Central memory CD4-positive, alpha-beta T cell (primary cell): ENCODE measurements at places on chromosomes 7 and 10.

- DNase-seq, result no peak
Measured at GRCh38 chr7:101379302-101379701, 16.6 kb downstream of the COL26A1 start.

DNA sequence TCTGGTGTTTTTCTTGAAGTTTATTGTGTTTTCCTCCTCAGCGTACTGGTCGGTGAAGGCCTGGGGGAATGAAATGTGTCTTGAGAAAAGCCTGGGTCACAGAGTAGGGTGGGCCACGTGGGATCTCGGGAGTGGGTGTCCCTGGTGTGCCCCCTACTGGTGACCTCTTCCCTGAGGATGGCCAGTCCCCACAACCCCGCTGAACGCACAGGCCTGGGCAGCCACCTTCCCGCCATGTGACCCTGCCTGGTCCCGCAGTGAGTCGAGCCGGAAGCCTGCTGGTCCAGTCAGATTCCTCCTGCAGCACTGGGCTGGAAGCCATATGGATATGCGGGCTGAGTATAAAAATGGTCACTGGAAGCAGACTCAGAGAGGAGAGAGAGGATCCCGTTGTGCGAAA is 52.9 kb upstream of the GNA12 start:
- no peak for DNase-seq

DNA sequence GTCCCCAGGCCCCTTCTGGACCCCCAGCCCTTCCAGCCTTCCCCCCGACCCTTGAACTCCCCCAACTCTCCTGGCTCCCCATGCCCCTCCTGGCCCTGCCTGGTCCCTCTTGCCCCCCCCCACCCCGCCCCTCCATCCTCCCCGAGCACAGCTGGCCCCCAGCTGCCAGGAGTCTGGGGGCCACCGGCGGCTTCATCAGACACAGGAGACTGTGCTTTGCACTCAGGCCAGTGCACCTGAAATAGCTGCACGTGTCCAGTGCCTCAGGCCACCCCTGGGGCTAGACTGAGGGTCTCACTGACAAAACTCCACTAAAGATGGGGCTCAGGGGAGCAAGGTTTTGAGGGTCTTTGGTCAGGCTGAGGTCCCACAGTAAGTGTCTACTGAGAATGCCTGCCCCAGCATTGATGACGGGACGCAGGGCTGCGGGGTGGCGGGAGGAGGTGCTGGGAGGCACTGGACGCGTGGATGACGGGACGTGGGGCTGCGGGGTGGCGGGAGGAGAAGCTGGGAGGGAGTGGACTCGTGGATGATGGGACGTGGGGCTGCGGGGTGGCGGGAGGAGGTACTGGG is 6.5 kb downstream of the FOXL3 start:
- DNase-seq, result no peak

GRCh38 chr7:24871770-24872169 is 108.2 kb downstream of the OSBPL3 start:
- DNase-seq, result no peak

DNA sequence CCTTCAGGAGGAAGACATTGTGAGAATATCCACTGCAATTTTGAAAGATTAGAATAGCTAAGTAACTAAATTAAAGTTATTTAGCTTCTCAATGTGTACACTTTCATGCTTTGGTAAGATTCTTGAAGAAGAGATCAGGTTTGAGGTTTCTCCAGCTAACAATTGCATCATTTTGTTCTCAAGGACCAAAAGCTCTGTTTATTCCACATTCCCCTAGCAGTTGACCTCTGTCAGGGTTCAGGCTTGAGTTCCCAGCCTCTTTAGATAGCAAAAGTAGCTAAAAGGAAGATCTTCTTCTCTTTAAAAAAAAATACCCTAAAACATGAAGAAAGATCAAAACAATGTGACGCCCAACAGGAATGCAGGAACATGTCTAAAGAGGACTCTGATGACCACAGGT is 179.4 kb upstream of the IGFBP3 start:
- no peak for DNase-seq

- DNase-seq, result no peak
Measured at GRCh38 chr10:113436851-113437250, 116.0 kb upstream of the HABP2 start.

DNA sequence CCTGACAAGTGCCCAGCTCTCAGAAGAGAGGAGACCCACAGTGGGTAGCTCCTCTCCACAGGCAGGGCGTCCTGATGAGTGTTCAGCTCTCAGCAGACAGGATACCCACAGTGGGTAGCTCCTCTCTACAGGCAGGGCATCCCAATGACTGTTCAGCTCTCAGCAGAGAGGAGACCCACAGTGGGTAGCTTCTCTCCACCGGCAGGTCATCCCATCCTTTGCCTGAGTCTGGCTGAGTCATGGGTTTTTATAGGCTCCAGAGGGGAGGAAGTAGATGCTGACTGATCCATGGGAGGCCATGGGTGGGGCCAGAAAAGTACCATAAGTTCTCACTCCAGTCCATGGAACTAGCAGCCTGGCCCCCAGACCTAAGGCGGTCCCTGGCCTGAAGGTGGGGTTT is 18.5 kb downstream of the CFAP70 start:
- DNase-seq, result no peak

- no peak for DNase-seq
Measured at GRCh38 chr7:43072530-43072929, 39.9 kb upstream of the HECW1 start.

DNA sequence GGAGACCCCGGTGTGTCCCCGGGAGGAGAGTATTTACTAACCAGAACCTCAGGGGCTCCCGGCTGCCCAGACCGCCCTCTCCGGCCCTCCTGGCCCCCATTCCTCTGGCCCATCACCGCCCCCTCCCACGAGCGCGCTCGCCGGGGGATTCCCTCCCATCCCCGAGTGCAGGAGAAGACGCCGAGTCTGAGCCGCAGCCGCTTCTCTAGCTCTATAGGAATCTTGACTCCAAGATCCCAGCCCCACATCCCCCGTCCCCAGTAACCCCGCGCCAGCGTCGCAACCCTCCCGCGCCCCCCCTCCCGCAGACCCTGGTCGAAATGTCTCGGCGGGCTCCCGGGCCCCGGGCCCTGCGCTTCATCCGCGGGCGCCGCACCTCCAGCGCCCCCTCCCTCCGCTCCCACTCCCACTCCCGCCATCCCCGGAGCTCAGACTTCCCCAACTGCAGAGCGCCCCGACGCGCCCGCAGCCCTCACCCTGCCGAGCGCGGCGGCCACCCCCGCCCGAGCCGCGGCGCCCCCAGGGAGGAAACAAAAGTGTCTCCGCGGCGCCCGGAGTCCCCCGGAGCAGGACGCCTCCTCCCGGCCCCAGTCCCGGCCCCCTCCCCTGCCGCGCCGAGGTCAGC is 541 bp downstream of the ELMO1 start:
- DNase-seq, result peak; percentile 33

- no peak for DNase-seq
Measured at GRCh38 chr10:62669341-62669740, 135.2 kb upstream of the ADO start.

- no peak for DNase-seq
Measured at GRCh38 chr10:15879663-15880062, 19.4 kb upstream of the MINDY3 start.

GRCh38 chr10:5305374-5305773 is 59.4 kb upstream of the UCN3 start:
- no peak for DNase-seq

- DNase-seq, result no peak
Measured at GRCh38 chr10:44102726-44103255, 282.1 kb downstream of the CXCL12 start.

- DNase-seq, result no peak
Measured at GRCh38 chr7:46157404-46157803, 236.3 kb upstream of the IGFBP3 start.

GRCh38 chr10:48762064-48763042 is 77.7 kb downstream of the WDFY4 start:
- no peak for DNase-seq

GRCh38 chr7:19715499-19715898 is 6.7 kb upstream of the POLR1F start:
- DNase-seq, result no peak

DNA sequence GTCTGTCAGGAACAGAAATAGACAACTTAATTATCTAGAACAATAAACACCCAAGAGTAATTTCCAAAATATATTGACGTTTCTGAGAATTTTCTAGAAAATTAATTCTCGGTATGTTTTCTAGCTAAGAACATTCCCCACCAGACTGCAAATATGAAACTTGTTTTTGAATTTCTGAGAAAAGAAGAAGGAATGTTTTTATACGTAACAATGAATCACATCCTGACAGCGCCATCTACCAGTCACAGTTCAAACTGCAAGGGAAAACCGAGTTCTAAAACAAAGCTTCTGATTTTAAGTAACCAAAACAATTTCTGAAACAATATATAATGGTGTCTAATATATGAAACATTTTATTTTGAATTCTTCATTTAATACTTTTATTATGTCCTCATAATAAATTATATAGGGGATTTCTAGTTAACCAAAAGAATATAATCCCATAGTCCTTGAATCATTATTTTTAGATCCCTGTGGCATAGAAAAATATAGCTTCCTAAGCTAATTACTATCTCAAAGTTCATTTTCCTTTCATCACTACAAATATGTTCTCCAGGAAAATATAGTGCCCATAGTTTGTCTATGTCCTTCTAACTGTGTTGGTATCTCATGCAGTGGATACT is 34.5 kb upstream of the MEOX2 start:
- DNase-seq, result no peak

DNA sequence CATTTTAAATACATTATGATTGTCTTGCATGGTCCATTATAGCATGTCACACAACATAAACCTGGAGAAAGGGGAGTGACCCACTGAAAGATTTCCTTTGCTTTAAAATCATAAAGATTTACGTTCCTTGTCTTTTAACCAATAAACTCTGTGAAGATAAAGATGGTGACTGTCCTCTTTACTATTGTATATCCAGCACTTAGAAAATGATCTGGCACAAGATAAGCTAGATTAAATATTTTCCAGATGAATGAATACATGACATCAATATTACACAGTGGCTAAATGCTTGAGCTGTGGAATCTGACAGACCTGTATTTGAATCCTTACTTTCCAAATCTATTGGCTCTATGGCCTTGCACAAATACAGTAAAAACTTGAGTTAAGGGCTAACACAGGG is 938.4 kb downstream of the SORCS1 start:
- DNase-seq, result no peak

GRCh38 chr10:132537684-132538001 is at the start of gene INPP5A:
Gene INPP5A, plus strand, starts transcription at chr10:132537787. Its CDS starts 310 bp downstream, at chr10:132538097.
- no peak for DNase-seq

DNA sequence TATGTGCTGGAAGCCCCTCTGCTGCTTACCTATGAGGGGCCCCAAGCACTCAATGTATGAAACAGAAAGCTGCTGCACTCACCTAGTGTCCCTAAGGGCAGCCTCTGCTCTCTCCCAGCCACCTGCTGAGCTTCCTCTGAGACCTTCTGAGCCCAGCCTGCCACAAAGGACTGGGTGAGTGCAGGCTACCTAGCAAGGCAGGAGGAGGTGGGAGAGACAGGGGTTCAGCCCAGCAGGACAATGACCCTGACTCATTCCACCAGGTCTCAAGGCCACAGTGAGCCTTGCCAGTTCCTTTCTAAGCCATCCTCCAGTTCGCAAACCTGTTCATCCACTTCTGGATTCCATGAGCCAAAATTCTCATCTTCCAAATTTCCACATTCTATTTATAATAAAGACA is 16.3 kb downstream of the VOPP1 start:
- DNase-seq, result no peak

- DNase-seq, result no peak
Measured at GRCh38 chr7:106639476-106640334, 21.3 kb downstream of the CCDC71L start.

- peak; percentile 58 for DNase-seq
Measured at GRCh38 chr10:97072851-97073665, 112.7 kb downstream of the SLIT1 start.

DNA sequence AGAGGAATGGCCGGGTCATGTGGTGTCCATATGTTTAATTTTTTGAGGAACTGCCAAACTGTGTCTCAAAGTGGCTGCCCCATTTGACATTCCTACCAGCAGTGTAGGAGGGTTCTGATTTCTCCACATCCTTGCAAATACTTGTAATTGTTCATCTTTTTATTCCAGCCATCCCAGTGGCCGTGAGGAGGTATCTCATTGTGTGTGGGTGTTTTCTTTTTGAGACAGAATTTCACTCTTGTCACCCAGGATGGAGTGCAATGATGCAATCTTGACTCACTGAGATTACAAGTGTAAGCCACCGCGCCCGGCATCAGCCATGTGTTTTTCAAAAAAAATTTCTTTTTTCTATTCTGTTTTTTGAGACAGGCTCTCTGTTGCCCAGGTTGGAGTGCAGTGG is 38.7 kb upstream of the DLG5 start:
- DNase-seq, result no peak

GRCh38 chr7:103113164-103113563 is 35.7 kb downstream of the NAPEPLD start:
- no peak for DNase-seq

- no peak for DNase-seq
Measured at GRCh38 chr7:41578700-41579099, 124.2 kb downstream of the INHBA start.

DNA sequence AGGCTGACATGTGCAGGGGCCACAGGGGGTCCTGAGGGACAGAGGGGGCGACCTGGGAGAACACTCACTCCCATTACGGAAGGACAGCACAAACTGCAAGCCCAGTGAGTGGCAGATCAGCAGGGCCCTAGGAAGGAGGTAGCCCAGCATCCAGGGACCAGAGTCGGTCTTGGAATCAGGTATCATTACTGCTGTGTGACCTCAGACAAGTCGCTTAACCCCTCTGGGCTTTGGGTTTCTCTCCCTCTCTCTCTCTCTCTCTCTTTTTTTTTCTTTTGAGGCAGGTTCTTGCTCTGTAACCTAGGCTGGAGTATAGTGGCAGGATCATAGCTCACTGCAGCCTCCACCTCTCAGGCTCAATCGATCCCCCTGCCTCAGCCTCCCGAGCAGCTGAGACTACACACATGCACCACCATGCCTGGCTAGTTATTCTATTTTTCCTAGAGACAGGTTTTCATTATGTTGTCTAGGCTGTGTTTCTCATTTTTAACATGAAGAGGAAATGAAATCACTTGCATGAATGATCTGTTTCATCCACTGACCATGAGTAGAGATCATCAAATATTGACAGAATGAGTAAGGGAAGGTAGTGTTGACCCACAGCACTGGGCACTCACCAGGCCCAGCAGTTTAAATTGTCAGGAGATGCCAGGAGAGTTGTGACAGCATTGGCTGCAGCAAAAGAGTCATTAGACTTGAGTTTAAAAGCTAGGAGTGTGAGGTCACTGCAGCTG is 49.4 kb downstream of the BUB3 start:
- DNase-seq, result no peak

DNA sequence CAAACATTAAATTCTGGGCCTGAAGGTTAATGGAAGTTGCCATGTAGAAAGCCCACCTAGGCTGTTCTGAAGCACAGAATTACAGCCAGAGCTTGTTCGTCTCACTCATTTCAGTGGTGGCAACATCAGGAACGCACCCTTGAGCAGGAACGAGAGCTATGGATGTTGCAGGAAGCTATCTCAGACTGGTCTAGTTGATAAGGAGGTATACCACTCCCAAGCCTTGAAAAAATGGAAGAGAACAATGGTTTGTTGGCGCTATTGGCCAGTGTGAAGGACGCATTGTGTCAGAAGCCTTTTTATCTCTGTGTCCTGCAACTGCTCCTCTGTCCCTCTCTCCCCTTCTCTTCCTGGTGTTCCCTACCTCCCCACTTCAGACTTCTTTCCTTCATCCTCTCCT is 60.9 kb upstream of the RAPGEF5 start:
- DNase-seq, result no peak

- no peak for DNase-seq
Measured at GRCh38 chr10:98332623-98333269, 64.8 kb upstream of the LOXL4 start.

GRCh38 chr7:22481726-22482125 is 18.3 kb downstream of the STEAP1B start:
- no peak for DNase-seq
